ENCODE measurements at places on chromosomes 5 and 9.

DNA sequence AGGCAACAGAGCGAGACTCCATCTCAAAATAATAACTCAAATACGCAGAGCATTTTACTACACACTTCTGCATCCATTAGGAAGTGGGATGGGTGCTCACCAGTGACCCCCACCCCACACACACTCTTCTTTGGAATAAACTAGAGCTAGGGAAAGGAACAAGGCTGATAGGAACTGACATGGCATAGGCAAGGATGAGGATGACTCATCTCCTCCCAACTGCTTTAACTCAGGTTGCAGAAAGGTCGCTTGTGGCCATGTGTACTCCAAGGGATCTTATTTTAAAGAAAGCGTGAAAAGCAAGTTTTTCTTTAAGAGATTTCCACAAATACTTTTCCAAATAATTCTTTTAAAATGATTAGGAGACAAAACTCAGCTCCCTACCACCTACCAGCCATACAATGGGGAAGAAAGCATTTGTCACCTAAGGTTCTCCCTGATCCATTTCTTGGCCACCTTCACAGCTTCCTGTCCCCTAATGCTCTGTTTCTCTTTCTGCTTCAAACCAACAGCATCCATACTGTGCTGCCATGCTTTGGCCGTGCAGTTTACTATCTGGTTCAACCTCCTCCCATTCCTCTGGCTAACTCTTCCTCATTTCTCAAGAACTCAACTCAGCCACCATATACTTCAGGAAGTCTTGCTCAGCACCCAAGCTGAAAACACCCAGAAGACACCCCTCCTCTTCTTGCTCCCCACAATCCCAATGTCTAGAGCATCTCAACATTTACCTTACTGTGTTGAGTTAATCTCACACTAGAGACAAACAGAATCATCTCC is 211.9 kb downstream of the ACTL7B start:
- no peak for DNase-seq

DNA sequence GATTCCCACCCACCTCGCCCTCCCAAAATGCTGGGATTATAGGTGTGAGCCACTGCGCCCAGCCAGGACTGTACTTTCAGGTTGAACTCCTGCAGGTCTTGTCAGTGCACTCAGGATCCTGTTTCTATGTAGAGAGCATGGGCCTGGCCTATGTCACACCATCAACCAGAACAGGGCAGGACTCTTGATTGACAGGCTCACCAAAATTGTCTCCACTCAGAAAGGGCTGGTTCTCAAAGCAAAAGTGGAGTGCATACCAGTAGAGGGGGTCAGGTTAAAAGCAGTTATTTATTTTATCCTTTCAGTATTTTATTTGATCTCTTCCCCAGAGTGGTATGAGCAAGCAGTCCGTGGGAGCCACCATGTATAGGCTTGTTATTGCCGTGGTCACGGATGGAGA is 27.4 kb upstream of the POU4F3 start:
- no peak for DNase-seq

DNA sequence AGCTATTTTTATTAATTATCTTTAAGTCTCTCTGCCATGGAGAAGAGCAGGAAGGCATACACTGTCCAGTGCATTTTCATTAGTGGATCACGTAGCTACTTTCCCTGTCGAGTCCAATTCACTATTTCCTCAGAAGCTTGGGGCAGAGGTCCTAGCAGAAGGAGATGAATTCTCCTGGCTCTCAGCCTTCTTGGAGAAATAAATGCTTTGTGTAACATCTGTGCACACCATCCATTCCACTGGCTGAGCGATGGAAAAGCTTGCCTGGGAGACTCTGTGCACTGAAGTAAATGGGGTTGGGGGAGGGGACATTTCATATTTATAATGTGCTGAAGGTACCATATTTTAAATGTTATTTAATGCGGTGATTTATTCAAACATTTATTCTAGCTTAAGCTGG is 23.4 kb downstream of the PROP1 start:
- DNase-seq: no peak

DNA sequence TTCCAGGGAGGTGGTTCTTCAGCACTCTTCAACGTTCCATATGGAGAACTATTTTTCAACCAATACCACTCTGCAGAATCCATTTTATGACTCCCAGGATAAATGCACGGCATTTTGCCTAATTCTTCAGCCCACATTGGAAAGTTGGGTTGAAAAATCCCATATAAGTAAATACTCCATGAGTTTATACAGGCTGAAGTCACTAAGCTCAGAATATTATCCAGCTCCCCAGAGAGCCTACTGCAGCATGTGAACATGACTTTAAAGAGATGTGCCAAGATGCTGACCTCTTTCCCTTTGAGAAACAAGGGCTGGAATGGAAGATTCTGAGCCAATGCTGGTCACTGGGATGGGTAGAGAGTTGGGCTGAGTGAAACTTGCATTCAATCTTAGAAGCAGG is 111.9 kb upstream of the SLIT3 start:
- no peak for DNase-seq

- no peak for DNase-seq
Observed at GRCh38 chr9:107810461-107810961, 320.9 kb upstream of the KLF4 start.

GRCh38 chr9:4939118-4939561 is 45.9 kb upstream of the JAK2 start:
- no peak for DNase-seq

- DNase-seq: no peak
Observed at GRCh38 chr9:92179286-92180001, 64.2 kb upstream of the SPTLC1 start.

- no peak for DNase-seq
Observed at GRCh38 chr9:99505936-99506335, 283.9 kb downstream of the SEC61B start.

DNA sequence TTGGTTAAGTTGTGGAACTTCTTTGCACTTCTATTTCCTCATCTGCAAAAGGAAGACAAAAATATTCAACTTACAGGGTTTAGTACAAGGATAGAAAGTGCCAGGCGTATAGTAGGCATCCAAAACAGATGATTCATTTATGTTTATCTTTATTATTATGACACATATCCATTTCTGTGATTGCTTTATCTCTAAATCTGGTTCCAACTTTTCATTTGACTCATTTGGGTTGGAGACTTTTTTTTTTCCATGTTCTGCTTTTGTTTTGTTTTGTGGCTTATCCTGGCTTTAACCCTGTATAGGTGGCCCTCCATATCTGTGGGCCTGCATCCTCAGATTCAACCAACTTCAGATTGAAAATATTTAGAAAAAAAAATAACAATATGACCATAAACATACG is 186.7 kb upstream of the SLC24A2 start:
- no peak for DNase-seq

GRCh38 chr5:124729720-124730359 is 16.6 kb downstream of the ZNF608 start:
- DNase-seq: no peak

DNA sequence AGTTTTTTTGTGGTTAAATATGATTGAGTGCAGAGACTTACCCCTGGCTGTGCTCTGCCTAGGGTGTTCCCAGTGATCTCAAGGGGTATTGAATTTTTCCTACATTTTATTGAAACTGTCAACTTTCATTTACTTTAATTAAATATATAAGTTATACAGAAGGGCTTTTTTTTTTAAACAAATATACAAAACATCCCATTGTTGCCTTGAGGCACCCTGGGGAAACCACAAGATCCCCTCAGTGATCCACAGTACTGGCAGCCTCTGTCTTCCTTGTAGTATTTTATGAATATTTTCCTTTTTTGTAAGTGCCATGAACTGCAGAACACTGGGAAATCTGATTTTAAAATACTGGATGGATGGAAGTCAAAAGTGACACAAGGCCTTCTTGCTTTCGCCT is 123.7 kb downstream of the TLE1 start:
- no peak for DNase-seq

GRCh38 chr9:20532584-20532983 is 89.7 kb downstream of the MLLT3 start:
- DNase-seq: no peak

- DNase-seq: no peak
Observed at GRCh38 chr5:100664140-100664539, 129.0 kb downstream of the FAM174A start.

DNA sequence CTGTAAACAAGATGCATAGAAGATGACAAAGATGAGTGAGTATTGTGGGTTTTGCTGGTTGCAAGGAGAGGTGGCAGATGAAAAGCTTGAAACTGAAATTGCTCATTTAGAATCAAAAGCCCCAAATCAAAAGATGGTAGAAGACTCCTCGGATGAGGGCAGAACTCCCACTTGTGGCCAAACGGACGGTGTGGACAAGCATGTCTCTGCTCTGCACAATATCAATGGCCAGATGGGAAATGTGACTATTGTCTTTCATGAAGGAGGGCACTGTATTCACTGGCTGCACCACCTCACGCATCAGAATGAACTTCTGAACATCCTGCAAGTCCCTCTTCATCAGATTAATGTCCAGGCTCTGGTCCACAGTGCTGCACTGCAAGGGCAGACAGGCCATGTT is 541.7 kb downstream of the MTRR start:
- no peak for DNase-seq

GRCh38 chr9:134891713-134892112 is 11.1 kb downstream of the FCN2 start:
- no peak for DNase-seq

GRCh38 chr5:95631991-95632675 is 12.2 kb downstream of the GPR150 start:
- DNase-seq: peak; percentile 17

- no peak for DNase-seq
Observed at GRCh38 chr5:138233280-138233679, 20.2 kb upstream of the CDC23 start.

GRCh38 chr5:68484307-68485068 is 268.9 kb downstream of the PIK3R1 start:
- DNase-seq: no peak

DNA sequence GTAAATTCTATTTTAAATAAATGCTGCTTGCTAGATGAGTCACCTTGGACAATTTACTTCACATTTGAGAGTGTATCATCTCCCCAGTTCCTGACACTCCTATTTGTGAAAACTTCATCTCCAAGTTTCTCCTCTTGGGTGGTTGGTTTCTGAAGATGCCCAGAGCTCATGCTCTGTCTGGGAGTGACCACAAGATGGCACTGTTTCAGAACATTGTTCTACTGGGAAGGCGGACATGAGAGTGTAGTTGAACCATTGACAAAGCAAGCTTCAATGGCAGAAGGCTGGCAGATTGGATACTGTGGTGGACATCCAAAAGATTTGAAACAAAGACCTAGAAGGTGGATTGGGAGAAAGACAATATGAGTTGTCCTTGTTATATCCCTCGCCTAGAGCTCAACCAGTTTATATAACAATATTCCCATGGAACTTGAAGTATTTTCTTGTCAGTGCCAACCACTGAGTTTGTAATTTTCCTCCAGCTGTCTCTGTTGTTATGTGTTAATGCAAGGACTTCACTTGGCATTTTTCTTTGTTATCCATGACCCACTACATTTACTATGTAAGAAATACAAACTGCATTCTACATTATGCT is 234.3 kb upstream of the ANKH start:
- no peak for DNase-seq

GRCh38 chr5:61177716-61178115 is 15.4 kb upstream of the SMIM15 start:
- DNase-seq: no peak

- no peak for DNase-seq
Observed at GRCh38 chr9:90419221-90419851, 223.3 kb downstream of the DIRAS2 start.

DNA sequence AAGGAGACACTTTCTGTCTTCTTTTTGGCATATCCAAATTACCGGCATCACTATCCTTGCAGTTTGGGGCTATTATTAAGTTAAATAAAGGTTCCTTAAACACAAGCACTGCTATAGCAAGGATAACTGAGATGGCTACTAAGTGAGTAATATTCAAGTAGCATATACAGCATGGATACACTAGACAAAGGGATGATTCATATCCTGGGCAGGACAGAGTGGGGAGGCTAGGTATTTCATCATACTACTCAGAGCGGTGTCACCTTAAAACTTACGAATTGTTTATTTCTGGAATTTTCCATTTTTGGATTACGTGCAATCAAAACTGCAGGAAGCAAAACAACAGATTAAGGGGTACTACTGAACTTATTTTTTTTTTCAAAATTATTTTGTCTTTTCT is 54.1 kb downstream of the FER start:
- DNase-seq: no peak

- DNase-seq: no peak
Observed at GRCh38 chr5:131260895-131261294, 3.0 kb upstream of the CDC42SE2 start.

- no peak for DNase-seq
Observed at GRCh38 chr5:155827949-155828348, 499.0 kb upstream of the SGCD start.

DNA sequence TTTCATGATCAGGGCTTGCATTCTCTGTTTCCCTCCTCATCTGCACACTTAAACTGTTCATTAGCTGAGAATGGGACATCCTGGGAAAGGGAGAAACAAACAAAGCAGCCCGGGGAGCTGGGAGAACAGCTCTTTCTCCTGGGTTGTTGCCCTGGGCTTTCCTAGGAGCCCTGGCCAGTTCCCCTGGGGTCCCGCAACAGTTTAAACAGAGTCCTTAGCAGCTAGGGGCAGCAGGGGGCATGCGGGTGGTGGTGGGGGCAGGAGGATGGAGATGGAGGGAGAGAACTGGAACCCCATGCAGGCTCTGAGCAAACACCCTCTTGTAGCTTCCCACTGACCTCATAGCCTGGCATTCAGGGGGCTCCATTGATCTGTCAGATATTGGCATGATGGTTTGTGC is 209.1 kb upstream of the TBCA start:
- DNase-seq: no peak

DNA sequence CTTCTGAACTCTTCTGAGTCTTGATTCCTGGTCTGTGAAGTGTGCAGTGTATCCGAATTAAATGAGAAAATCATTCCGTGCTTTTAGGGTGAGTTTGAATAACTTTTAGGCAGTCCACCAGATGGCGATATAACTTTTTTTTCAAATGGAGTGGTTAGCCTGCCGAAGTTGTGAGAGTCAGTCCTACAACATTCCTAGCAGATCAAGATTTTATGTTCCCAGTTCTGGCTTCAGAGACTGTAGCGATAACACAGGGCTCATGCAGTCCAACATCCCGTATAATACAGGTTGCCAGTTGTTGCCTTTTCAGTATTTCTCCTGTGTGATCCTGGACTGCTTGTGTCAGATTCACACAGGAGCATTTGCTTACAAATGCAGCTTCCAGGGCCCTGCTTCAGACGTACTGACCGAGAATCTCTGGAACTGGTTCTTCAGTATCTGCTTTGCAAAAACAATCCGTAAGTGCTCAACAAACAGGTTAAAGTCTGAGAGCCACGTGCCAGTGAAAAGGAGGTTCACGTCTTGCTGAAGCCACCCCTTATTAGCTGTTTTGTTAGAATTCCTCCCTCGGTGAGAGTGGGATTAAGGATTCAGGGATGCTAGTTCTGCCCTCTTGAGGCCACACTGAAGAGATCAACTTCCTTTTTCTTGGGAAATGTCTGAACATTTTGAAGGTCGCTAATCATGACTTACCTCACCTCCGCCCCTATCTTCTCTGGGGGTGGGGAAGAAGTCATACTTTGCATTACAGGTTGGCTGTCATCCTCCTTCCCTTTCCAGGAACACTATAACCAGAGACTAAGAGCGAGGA is 22.8 kb downstream of the SMIM3 start:
- no peak for DNase-seq

- DNase-seq: no peak
Observed at GRCh38 chr5:177994063-177994462, 2.0 kb downstream of the PROP1 start.

All from activated CD8-positive, alpha-beta memory T cell treated with anti-CD3 and anti-CD28 coated beads for 1 hour (primary cell).